B cell (primary cell): ENCODE measurements at places on chromosomes 7 and 10. TPM values are rescaled to one million over a fixed set of nuclear protein-coding genes. Genes with fewer than 3 reads are reported as not detected.

GRCh38 chr10:76309070-76309469, 877.6 kb downstream of the LRMDA start:
- no peak for DNase-seq

The NRG3 gene
- not detected in 2 replicates for total RNA-seq

The SLC39A12 gene
- not detected in 2 replicates for total RNA-seq

GRCh38 chr7:107089627-107090026, 45.1 kb downstream of the PRKAR2B start:
- no peak for DNase-seq

DNA sequence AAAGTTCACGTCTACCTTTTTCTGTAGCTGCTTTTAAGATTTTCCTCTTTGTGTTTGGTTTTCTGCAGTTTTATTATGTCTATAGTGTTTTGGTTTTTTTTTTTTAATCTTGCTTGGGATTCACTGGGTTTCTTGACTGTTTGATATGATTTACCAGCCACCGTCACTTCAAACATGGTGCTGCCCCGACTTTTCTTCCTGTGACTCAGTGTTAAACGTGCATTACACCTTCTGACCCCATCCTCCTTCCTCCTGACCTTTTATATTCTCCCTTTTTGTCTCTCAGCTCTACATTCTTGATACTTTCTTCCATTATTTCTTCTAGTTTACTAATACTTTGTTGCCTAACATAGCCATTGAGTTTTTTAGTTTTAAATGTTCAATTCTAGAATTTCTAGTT, 61.5 kb downstream of the GNA12 start:
- DNase-seq = no peak

DNA sequence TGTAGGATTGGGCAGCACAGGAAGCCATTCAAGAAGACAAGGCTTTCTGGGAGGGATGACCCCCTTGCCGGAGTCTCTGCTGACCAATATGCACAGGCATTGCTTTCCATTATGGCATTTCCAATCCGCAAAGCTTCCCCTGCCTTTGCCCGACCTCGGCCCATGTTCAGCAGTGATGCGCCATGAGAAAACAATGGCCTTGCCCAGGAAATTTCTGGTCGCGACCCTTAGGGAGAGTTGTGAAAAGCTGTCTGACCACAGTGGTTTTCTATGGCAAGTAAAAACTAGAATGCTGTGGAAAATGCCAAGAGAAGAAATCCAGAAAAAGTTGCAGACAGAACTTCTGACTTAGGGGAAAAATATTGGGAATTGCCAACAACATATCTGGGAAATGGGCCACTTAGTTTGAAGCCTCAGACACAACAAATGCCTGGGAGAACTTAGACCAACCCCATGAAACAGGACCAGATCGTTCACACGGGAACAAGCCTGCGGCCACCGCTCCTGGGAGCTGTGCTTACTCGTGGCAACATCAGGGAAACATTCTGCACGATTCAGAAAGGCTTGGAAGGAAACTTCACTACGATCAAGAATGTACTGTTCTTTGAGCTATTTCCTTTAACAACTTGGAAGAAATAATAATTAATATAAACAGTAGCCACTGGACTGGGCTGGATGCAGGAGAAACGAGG, 512.4 kb downstream of the TNS3 start:
- no peak for DNase-seq

GRCh38 chr10:29130190-29130673, 158.6 kb upstream of the LYZL1 start:
- DNase-seq = no peak

DNA sequence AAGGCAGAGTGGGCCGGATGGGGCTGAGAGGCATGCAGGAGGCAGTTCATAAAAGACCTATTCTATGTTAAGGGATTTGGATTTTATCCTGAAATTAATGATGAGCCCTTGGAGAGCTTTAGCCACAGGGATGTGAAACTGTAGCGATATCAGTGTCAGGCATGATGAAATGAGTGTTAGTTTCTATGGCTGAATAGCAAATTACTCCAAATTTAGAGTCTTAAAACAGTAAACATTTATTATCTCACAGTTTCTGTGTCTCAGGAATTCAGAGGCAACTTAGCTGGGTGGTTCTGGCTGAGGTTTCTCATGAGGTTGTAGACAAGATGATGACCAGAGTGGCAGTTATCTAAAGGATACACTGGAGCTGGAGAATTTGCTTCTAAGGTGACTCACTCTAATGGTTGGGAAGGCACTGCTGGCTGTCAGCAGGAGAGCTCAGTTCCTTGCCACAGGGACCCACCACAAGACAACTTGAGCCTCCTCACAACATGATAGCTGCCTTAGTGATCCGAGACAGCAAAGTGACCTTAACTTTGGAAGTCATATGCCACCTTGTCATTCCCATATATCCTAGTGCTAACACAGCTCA, 36.7 kb upstream of the SFTPD start:
- no peak for DNase-seq

The CTTNBP2 gene
- total RNA-seq = 0.27 TPM in 2 replicates

The CDK14 gene
- 167 and 174 TPM in 2 replicates for total RNA-seq

GRCh38 chr10:51602326-51602725, 97.1 kb downstream of the CSTF2T start:
- no peak for DNase-seq

- no peak for DNase-seq
These were observed 293.7 kb downstream of the BBS9 start for GRCh38 chr7:33422825-33423645.

GRCh38 chr7:103637726-103638125, 191.7 kb upstream of the SLC26A5 start:
- DNase-seq = no peak

DNA sequence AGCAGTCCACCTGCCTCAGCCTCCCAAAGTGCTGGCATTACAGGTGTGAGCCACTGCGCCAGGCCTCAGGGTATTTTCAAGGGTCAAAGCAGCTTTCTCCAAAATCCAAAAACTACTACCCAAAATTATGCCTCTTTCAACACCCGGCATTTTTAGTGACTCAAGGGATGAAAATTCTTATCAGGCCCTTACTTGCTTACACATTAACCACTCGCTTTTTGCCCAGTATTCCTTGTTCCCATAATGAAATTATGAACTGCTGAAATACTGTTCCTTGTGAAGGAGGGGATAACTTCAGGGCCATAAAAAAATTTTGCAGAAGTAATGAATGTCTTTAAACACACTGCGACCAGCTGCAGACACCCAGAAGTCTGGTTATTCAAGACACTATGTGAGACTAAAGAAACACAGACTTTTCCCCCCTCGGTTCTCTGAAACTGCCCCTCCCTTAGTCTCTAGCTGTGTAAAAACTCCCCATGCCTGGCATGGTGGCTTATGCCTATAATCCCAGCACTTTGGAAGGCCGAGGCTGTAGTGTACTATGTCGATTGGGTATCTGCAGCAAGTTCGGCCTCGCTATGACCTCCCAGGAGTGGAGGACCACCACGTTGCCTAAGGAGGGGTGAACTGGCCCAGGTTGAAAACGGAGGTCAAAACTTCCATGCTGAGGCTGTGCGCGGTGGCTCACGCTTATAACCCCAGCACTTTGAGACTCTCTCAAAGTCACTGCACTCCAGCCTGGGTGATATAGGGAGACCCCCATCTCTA, 12.0 kb downstream of the FXYD4 start:
- no peak for DNase-seq

- no peak for DNase-seq
These were observed 177.7 kb upstream of the GHITM start for GRCh38 chr10:83961620-83962019.

The EMX2 gene
- total RNA-seq = not detected in 2 replicates

The FOXP2 gene
- total RNA-seq = not detected in 2 replicates

DNA sequence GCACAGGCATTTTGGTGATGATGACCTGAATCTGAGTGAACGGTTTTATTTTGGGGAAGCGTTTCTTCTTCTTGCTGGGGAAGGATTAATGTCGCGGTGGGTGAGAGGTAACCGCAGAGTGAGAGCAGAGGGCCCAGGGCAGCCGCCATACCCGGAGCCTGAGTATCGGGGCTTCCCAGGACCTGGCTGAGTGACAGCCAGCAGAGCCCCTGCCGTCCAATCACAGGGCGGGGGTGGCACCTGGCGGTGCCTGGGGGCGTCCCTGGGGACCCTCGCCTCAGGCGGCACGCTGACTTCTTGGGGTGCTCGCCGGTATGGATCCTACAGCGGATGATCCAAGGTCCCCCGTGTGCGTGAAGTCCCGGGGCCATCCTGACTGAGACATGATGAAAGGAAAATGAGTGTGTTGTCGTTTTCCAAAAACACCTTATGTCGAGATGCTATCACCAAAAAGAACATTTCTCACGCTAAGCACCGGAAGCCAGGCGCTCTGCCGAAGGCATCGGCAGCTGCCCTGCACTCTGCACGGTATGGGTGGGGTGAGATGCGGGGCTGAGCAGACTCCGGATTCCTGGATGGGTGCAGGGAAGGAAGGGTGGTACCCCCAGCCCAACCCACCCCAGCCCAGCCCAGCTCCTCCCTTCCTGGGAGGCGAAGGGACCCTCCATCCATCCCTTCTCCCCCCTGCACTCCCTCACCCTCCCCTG, 227.9 kb upstream of the SHH start:
- DNase-seq = peak; percentile 31

DNA sequence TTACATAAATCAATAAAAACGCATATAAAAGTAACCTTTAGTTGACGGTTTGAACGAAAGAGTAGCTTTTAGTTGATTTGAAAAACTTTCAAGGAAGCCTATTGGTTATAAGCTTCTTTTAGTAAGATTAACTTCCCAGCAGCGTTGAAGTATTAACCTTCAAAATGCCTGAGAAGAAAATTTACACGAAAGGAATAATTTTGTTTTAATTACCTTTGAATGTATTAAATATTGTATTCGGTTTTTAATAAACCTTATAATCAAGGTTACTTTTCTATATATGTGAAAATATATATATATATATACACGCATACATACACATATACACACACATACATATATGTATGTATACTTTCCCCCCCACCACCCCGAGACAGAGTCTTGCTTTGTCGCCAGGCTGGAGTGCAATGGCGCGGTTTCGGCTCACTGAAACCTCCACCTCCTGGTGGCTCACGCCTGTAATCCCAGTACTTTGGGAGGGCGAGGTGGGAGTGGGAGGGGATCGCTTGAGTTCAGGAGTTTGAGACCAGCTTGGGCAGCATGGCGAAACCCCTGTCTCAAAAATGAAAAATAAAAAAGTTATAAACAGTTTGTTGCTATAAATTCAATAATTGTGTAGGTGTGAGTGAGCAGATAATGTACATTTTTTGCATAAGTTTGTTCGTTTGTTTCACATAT, 57.6 kb upstream of the EZH2 start:
- peak; percentile 69 for DNase-seq

DNA sequence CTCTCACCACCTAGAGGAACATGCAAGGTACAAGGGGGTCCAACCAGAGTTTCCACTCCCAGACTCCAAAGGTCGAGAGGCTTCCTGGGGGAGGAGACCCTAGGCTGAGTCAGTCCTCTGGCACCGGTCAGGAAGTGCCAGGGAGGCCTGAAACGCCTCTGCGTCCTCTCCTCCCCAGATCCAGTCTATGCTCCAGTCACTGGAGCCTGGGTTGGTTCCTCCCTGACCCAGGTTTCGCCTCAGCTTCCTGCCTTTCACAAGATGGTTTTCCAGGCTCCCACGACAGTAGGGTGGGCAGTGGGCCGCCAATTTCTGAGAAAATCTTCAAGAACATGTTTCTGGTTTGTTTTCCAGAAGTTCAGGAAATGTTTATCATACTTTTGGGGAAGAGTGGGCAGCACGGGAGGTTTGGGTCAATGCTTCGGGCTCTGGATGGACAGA, 30.0 kb downstream of the DUSP5 start:
- no peak for DNase-seq

DNA sequence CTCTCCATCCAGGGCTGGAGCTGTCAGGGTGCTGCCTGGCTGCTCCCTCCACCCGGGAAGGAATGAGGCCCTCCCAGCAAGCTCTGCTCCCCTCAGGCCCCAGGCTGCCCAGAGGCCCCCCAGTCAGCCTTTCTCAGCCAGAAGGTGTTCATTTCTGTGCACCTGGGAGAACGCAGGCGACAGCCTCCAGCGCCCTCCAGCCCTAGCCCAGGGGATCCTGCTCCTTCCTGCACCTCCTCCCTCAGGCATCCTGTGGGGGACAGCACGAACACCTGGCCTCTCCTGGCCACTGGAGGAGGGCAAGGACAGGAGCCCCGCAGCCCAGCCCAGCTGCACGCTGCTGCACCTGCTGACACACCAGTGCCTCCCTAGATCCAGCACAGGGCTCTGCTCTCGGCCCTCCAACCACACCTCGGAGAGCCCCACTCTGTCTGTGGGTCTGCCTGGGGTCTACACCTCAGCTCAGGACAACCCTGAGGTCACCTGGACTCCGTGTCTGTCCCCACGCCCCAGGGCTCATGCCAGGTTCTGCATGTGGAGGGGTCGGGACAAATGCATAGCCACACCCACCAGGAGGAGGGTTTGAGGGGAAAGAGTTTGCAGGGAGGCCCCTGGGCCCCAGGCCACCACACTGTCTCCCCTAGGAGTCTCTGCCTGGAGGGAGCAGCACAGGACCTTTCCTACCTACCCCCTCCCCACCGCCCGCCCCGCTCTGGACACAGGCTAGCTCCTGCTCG, 7.4 kb upstream of the PWWP2B start:
- DNase-seq = no peak

DNA sequence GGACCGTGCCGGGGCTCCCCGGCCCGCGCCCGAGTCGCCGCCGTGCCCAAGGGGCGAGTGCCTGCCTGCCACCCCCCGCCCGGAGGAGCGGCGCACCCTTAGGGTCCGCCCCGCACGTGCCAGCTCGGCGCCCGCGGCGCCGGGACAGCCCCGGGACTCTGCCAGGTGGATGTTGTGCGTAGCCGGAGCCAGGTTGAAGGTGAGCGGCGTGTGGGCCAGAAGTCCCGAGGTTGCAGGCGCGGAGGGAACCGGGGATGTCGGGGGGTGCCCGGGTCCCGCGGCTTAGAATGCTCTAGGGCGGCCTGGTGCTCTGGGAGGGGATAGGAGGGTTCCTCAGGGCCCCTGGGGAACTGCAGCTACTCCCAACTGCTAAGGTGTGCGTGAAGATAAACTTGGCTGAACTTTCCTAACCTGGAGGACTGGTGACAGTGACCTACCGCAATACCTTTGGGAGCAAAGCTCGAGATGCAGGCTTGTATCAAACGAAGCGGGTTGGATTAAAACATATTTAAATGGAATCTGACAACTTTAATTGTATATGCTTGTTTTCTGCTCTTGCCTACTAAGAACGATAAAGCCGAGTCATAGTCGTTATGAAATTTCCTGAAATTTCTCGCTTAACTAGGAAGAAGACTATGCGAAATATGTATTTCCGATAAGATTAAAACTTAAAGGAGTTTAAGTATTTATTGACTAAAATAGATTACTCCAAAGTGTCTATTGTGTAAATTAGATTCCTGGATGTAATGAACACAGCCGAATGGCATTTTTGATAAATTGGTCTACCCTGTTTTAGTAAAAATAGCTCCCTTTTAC, at the start of gene CUX1:
CUX1 (plus strand) TSS at position 156 of the 816 bp plus-strand sequence; CDS start at position 170, 14 bp downstream.
- DNase-seq = peak; percentile 68

The RARRES2 gene
- 0.46 TPM in 1 of 2 replicates, not detected in the other for total RNA-seq

DNA sequence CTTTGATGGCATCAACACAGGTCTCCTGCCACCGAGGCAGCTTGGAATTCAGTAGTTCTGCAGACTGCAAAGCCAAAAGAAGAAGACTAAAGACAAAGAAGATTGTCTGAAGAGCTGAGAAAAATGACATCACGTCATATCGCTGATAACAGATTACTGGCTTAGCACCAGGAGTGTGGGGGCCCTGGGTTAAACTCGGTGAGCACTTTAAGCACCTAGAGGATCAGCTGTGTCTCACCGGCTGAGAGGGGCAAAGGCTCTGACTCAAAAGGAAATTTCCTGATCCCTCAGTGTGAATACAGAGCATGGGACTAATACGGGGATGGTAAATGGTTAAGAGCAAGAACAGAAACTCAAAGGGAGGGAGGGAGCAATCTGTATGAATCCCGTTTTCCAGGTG, 30.7 kb downstream of the BRI3 start:
- no peak for DNase-seq
